CD4-positive, alpha-beta memory T cell (primary cell): ENCODE measurements at places on chromosomes 7 and 10. TPM values are rescaled to one million over a fixed set of nuclear protein-coding genes. Genes with fewer than 3 reads are reported as not detected.

IFIT2 gene
- polyA plus RNA-seq: 3.5 TPM

IL6 gene
- polyA plus RNA-seq: not detected

DNA sequence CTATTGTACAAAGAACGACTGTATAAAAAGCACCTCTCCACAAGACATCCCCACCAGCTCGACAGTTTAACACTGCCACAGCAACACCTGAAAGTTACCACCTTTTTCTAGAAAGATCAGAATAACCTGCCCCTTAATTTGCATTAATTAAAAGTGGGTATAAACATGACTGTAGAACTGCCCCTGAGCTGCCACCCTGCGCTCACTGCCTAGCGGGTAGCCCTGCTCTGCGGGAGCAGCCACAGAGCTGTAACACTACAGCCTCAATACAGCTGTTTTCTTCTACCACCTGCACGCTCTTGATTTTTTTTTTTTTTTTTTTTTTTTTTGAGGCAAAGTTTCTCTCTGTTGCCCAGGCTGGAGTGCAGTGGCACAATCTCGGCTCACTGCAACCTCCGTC, 140.9 kb downstream of the PARD3 start:
- DNase-seq: no peak

DNA sequence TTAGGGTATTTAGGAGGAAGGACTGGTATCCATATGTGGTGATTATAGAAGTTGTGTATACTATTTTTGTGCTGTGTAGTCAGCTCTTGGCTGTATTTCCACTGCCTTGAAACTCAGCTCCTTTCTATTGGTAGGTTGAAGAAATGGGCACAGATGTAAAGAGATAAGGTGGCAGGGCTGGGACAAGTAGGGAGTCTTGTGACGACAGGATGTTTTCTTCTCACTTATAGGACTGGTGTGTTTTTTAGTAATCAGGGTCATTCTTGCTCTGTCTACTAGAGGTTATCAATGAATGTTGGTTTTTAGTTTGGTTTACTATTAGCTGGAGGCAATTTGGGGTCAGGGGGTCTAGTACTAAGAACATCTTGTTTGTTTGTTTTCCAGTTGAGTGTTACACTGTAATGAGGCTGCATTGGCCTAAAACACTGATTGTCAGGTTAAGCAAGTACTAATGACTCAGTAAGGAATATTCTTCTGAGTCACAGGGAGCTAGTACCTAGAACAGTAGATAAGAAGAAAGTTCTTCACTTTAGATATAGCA, 11.8 kb downstream of the UBN2 start:
- no peak for DNase-seq

- DNase-seq: no peak
Observed at GRCh38 chr10:821322-821721, 110.2 kb downstream of the LARP4B start.
